ENCODE measurements at places on chromosomes 7 and 10.

GRCh38 chr10:110547139-110547761 lies 20.2 kb upstream of the SMC3 start:
- DNase-seq: no peak

DNA sequence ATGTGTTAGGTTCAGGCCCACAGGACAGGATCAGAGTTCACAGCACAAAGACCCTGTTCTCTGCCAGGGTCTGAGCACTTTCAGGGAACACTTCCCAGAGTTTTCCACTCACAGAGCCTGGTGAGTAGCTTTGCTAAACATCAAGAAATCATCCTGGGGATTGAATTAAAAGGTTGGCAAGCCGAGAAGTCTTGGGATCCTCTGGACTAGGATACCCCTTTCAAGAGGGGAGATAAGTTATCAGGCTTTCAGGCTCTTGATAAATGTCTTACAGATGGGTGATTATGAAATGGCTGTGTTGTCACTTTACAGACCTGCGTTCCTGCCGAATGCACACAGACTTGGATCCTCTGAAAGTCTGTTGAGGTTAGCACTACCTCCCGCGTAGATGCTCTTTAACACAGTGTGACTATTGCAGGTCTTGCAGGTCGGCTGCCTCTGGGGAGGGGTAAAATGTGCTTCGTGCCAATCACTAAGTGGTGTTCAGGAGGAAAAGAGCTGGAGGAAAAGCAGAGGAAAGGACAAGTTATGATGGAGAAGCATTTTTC lies 473.5 kb upstream of the AKR1E2 start:
- peak; percentile 47 for DNase-seq

GRCh38 chr7:150367677-150368095 lies 936 bp upstream of the REPIN1 start:
- DNase-seq: no peak

GRCh38 chr10:101932183-101932582 lies 88.6 kb upstream of the KCNIP2 start:
- DNase-seq: no peak

DNA sequence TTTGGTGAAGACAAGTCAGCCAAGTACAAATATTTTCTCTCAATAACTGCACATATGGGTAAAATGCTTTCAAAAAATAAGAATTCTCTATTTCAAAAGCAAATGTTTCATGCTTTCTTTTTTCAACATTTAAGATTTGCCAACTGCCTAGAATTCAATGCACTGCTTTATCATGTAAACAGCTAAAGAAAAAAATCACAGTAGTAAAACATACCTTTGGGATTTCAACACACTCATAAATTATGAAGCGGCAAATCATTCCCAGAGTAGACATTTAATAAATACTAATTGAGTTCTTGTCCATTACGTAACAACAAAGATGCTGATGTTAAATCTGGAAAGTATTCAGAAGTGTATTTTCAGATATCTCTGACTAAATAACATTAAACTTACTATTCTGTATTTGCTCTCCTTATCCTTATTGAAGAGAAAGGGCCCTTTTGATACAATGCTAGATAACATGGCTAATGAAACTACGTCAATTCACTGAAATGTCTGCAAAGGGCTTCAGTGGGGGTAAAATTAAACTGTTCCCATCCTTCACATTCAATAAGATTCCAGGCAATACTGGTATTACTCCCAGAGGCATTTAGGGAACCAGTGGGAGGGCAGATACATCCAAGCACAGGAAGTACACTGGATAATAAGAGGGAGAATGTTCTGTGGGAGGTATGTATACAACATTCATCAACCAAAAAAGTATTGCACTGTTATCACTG lies 13.9 kb downstream of the NAPEPLD start:
- DNase-seq: no peak

- DNase-seq: no peak
Measured at GRCh38 chr7:35571611-35572240, 123.2 kb downstream of the HERPUD2 start.

DNA sequence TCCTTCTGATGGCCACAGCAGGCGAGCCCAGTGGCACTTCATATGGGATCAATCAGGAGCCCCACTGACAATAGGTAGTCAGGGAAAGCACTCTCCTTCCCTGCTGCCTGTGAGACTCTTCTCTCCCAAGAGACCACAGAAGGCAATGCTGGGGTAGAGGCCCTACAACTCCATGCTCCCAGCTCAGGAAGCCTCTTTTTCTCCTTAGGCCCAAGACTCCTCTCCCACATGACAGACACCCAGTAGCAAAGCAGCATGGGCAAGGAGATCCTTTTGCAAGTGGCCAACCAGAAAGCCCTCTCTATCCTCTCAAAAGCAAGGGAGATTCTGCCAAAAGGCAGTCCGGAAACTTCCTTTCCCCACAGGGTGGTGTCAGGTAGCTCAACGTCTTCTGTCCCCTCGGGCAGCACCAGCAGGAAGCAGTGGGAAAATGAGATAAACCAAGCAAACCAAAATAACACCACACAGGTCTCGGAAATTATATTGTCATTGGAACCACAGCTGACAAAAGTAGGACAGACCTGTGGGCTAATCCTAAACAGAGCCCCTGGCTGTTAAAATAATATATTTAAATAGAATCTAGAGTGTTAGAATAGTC lies 172.7 kb upstream of the GDF10 start:
- no peak for DNase-seq

DNA sequence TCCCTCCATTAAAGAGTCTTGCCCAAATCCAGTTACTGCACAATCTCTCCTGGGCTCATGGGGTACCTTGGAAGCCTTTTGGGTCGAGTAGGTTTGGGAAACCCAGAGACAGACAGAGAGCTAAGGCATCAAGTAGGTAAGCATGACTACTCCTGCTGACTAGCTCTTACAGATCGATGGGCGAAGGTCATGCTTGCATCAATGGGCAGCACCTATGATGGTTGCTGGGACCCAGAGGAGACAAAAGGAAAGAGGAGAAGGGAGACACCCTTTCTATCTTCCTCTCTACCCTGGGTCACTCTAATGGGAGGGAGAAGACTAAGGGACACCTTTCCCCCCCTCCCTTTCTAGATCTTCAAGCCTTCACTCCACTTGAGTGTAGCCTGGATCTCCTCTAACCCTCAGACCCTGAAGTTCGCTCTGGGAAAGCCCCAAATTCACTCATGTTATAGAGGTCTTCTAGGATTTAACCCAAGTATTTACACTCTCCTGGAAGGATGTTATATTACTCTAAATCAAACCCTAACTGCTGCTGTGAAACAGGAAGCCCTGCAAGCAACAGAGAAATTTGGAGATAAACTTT lies 31.6 kb upstream of the ZNF746 start:
- DNase-seq: no peak

DNA sequence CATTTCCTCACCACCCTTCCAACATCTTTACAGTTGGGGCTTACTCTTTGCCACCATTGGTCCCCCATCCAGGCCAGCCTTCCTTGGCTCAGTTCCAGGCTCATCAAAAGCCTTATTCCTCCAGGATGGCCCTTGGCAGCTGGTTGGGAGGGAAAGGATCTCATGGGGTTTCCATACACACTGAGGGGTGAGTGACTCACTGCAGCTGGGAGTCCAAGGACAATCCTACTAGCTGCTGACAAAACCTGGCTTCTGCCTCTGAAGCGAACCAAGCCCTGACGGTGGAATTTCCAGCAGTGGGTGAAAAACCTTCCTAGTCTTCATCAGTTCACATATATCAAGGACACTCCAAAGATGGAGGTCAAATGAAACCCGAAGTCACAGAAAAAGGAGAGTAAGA lies 22.9 kb downstream of the CRHR2 start:
- DNase-seq: no peak

DNA sequence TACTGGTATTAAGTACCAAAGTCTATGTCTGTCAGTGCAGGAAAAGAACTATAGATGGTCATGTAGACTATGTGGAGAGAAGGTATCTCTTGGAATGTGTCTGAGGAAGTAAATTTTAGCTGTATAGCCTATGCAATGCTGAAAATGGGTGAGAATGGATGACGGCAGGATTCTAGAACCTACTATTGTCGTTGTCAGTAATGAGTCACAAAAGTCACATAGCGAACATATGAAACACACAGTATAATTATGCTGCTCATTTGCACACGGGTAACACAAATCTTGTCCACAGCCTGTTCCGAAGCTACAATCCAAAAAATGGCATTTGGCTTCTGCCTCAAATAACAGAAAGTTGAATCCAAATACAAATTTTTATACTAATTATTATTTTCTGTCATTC lies 33.6 kb upstream of the KMT2E start:
- DNase-seq: no peak

GRCh38 chr7:94511718-94512117 lies 2.1 kb downstream of the CASD1 start:
- no peak for DNase-seq

GRCh38 chr10:96686514-96686913 lies 33.8 kb downstream of the PIK3AP1 start:
- DNase-seq: no peak

DNA sequence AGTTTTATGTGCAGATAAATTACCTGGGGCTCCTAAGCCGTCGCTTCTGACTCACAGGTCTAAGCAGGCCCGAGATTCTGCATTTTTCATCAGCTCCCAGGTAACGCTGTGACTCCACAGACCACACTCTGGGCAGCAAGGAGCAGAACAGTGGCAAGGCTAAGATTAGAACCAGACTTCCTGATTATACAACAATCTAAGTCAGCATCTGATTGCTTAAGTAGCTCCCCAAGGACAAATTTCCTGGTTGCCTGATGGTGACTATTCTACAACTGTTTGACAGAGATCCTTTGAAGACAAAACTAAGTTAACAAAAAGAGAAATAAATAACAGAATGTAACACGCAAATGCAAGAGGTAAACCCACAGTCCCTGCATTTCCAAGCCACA lies 69.0 kb downstream of the CREB3L2 start:
- no peak for DNase-seq

All from psoas muscle (tissue), 8 donors.